SJSA1 (cell line): ENCODE measurements at places on chromosomes 16 and 17. TPM values are rescaled to one million over a fixed set of nuclear protein-coding genes. Genes with fewer than 3 reads are reported as not detected.

DNA sequence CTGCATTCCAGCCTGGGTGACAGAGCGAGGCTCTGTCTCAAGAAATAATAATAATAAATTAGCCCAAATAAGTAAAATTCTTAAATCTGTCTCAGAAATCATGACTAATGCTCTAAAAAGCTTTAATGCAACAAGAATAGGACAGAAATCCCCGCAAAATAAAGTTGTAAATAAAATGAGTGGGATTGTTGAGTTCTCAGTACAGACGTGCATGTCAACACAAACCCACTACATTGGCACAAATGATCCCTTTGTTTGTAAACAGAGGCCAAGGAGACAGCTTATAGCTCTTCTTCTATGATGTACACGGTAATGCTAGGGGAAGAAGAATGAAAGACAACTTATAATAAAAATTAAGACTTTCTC lies 6.0 kb downstream of the STAT5B start:
- H3K36me3 ChIP-seq, result no peaks in the 10 kb centered on the region
- H3K4me1 ChIP-seq, result peaks cover 54% of the 10 kb centered on the region
- H3K4me3 ChIP-seq, result no peak overlapping the region

Gene LUC7L3
- 46.4 and 49.6 TPM in 2 replicates for total RNA-seq

DNA sequence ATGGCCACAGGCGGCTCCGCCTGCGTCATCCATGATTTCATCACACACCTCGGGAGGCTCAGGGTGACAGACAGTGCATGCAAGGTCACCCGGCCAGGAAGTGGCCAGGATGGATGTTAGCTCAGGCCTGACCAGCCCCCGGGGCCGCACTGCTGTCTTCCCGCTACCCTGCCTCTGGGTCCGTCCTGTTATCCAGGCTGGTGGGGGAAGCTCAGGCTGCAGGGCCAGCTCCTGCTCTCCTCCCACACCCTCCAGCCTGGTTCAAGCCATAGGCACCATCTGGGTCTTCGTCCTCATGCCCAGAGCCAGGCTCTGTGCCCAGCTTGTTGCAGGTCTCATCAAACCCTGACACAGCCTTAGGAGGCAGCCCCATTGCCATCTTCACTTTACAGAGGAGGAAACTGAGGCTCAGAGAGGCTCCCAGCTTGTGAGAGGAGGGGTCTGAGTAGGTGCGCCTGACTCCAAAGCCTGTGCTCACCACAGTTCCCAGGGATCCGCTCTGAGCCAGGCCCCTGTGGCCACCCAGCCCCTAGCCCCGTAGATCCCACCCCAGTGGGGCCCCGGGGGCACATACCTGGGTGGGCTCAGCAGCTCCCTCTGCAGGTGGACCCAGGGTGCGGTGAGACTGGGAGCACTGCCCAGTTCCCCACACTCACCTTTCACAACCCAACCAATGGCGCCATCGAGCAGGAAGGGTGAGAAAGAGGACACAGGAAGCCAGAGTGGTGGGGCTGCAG lies 412 bp upstream of the ADGRG3 start:
- no peak overlapping the region for H3K4me3 ChIP-seq
- no peaks in the 10 kb centered on the region for H3K27me3 ChIP-seq

- H3K27ac ChIP-seq, result no peak overlapping the region
- peaks cover 43% of the 10 kb centered on the region for H3K36me3 ChIP-seq
- H3K4me3 ChIP-seq, result no peak overlapping the region
- DNase-seq, result no peak
Measured at GRCh38 chr17:791829-792228, 9.7 kb downstream of the MRM3 start.

GRCh38 chr16:84507011-84507982 lies 2.8 kb upstream of the MEAK7 start:
- DNase-seq, result no peak
- H3K27me3 ChIP-seq, result no peaks in the 10 kb centered on the region
- H3K27ac ChIP-seq, result peak overlapping the region; percentile 37
- H3K36me3 ChIP-seq, result peaks cover under 1% of the 10 kb centered on the region; the same call in 1 of the 2 replicates
- H3K4me1 ChIP-seq, result peaks cover 62% of the 10 kb centered on the region
- no peak overlapping the region for H3K4me3 ChIP-seq

Gene DNASE1
- total RNA-seq, result 9.9 and 12.9 TPM in 2 replicates

Gene OR3A3
- total RNA-seq, result not detected in 2 replicates

GRCh38 chr16:30601966-30602365 lies 8.2 kb downstream of the ZNF689 start:
- no peaks in the 10 kb centered on the region for H3K27me3 ChIP-seq
- H3K4me3 ChIP-seq, result no peak overlapping the region
- peaks cover 49% of the 10 kb centered on the region for H3K36me3 ChIP-seq
- no peak for DNase-seq

- H3K4me1 ChIP-seq, result peaks cover 13% of the 10 kb centered on the region
- peaks cover 18% of the 10 kb centered on the region for H3K36me3 ChIP-seq
- peak overlapping the region; percentile 19; the same call in 1 of the 2 replicates for H3K27ac ChIP-seq
Measured at GRCh38 chr16:70767377-70768202, 33.4 kb downstream of the VAC14 start.

- no peaks in the 10 kb centered on the region for H3K4me1 ChIP-seq
- H3K4me3 ChIP-seq, result no peak overlapping the region
- no peak overlapping the region for H3K27ac ChIP-seq
- H3K27me3 ChIP-seq, result peaks cover 26% of the 10 kb centered on the region
Measured at GRCh38 chr17:32822996-32823395, 53.9 kb downstream of the MYO1D start.

- DNase-seq, result peak; percentile 31
- no peaks in the 10 kb centered on the region for H3K36me3 ChIP-seq
- H3K4me1 ChIP-seq, result no peaks in the 10 kb centered on the region; the same call in 1 of the 2 replicates
- no peak within 1 kb of the TSS for H3K27ac ChIP-seq
- peaks cover 11% of the 10 kb centered on the region for H3K27me3 ChIP-seq
Measured at GRCh38 chr17:40564883-40565768, at the start of gene CCR7. TSS of gene CCR7 (minus strand) at chr17:40565472. CDS start at chr17:40565409, 63 bp downstream.

Gene HS3ST3A1
- 12.9 and 16.8 TPM in 2 replicates for total RNA-seq

DNA sequence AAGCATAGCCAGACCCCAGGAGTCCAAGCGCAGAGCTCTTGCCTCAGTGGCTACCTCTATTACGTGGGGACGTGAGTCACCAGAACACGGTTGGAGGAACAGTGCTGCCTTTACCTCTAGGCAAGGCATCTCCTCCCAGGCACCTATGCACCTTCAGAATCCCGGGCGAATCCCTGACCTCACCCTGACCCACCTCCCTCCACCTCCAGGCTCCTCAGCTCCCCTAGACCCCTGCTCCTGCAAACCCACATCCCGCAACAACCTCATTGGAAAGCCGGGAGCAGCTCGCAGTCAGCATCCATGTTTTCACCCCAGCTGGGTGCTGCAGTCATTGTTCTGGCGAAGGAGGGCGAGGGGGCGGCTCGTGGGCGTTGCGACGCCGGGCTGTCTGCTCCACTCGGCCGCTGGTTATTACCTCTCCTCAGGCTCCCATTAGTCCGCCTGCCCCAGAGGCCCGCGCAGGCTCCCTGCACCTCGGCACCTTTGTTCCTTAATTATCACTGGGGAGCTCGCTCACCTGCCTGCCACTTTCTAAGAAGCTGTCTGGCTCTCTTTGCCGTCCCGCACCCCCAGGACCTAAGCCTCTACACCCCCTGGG lies 24.6 kb upstream of the DLX4 start:
- peaks cover 86% of the 10 kb centered on the region for H3K27me3 ChIP-seq
- no peak for DNase-seq
- no peak overlapping the region for H3K27ac ChIP-seq
- H3K4me3 ChIP-seq, result no peak overlapping the region

DNA sequence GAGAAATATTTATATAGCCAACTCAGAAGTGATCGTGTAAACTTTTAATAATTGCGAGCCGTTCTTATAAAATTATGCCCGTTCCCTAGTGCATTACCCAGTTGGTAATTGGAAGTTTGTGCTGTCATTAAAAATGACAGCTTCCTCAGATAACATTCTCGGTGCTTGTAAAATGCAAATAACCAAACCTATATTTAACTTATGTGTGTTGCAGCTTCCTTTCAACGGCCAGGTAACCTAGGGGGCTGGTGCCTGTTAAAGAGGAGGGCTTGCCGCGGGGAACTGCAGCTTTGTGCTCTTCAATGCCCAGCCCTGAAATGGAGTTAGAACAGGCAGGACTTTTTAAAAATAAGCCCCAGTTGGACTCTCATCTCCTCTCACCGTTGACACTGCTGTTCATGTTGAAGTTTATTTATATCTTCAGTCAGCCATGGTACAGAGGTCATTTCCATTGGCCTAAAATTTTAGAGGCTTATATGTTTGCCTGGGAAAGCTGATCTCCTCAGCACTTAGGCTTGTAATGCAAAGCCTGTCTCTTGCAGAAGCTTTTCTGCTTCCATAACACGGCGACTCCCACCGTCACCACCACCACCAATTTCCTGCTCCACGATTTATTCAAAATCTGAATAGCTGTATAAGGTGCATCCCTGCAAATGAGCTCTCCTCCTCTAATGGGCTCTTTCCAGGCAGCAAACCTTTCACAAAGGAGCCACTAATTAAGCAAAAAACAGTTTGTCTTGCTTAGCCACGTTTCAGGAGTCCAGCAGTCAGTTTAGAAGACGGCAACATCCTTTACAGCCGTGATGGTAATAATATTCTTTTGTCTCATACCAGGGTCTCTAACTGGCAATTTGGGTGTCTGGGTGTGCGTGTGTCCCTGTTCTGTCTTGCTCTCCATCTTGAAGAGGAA lies 74.7 kb downstream of the RPA1 start:
- H3K27ac ChIP-seq, result no peak overlapping the region
- no peak for DNase-seq
- no peak overlapping the region for H3K4me3 ChIP-seq
- peaks cover 6% of the 10 kb centered on the region for H3K4me1 ChIP-seq
- H3K27me3 ChIP-seq, result peaks cover 46% of the 10 kb centered on the region

DNA sequence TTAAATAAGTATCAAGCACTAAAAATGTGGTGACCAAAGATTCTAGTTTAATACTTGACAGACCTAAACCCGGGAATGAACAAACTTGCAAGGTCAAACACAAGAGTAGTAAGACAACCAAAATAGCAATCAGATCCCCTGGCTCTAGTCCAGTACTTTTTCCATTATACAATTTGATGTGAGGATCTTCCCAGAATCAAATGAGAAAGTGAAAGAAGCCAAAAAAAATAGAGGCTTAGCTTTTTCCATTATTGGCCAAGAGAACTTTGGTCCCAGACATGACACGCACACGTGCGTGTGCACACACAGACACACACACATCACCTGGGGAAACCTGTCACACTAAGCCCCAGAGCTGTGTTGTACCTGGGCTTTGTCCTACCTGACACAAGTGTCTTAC lies 300.6 kb upstream of the CDH5 start:
- no peaks in the 10 kb centered on the region for H3K36me3 ChIP-seq
- DNase-seq, result no peak
- H3K4me3 ChIP-seq, result no peak overlapping the region
- H3K27me3 ChIP-seq, result no peaks in the 10 kb centered on the region
